HS-5 (cell line): ENCODE measurements at places on chromosomes 5 and 9.
A peak's percentile ranks its signal among the peaks of the same experiment; 100 is the strongest.

DNA sequence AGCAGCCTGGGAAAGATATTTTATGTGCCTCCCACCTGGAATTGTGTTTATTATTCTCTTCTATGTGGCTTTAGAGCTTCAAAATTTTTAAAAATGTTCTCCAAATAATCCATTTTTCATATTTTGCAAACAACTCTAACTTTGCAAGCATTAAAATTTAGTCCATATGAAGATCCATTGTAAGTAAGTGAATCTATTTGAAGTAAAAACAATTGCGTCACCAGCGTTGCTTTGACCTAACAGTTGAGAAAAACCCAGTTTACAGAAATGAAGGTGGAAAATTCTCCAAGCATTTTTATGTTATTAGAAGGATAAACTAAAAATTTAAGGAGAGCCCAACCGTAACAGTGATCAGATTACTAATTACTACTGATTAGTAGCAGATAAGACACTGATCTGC lies 38.9 kb upstream of the TLX3 start:
- no peak for DNase-seq

- DNase-seq = no peak
These were observed 13.0 kb upstream of the HK3 start for GRCh38 chr5:176912115-176912514.

- DNase-seq = no peak
These were observed 32.7 kb downstream of the EXOC3 start for GRCh38 chr5:475704-476101.

DNA sequence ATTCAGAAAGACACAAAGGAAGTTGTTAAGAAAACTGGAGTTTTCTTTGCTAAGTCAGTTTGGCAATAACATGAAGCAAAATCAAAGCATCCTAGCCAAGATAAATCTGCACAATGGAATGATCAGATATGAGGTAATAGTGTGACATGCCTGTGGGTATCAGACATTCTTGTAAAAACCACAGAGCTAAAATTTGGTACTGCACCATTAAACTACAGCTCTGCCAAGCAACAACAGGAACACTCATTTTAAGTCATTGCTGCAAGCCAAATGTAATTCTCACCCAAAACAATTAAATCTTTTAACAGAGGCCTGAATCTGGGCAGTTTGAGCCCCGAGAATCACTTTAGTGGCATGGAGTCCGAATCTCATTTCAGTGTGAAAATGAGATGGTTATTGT lies 96.6 kb downstream of the VCAN start:
- DNase-seq = peak; percentile 87
